Thymus (tissue), 14 donors: ENCODE measurements at places on chromosomes 13 and 19. TPM values are rescaled to one million over a fixed set of nuclear protein-coding genes. Genes with fewer than 3 reads are reported as not detected.

NEK5 gene
- total RNA-seq: 0.28 TPM

PROZ gene
- 0.05 TPM for total RNA-seq

ICAM5 gene
- total RNA-seq: 0.85 TPM

ADGRE1 gene
- total RNA-seq: 3.9 TPM

SIGLEC12 gene
- total RNA-seq: 0.99 TPM

TBXA2R gene
- total RNA-seq: 0.28 TPM

SLC8A2 gene
- 0.14 TPM for total RNA-seq

PPM1N gene
- 4.8 TPM for total RNA-seq

DNAJB1 gene
- 70.7 TPM for total RNA-seq

USPL1 gene
- 18.4 TPM for total RNA-seq

ZNF766 gene
- total RNA-seq: 11.7 TPM

- no peak for DNase-seq
Measured at GRCh38 chr19:5096536-5096935, 127.6 kb downstream of the KDM4B start.

- DNase-seq: no peak
Measured at GRCh38 chr13:98549006-98549727, 27.7 kb downstream of the STK24 start.

DNA sequence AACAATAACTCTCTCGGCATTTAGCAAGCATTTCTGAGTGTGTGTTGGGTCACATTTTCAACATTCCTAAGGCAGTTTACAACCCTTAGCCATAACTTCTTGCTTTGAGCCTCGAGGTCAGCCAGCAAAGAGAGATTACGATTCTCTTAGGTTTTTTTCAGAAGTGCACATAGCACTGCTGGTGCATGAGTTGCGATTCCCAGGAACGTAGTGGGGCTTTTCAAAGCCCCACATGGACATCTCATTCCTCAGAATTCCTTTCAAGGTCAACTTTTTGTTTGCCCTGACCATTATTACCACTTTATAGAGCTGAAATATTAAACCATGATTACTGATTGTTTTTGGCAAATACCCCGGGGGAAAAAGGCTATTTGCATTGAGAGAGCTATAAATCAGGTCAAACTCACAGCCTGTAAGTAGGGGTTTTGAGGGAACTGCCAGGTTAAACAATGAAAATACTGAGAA, 705.3 kb downstream of the GPC5 start:
- DNase-seq: no peak

GRCh38 chr13:32443111-32443510, 15.2 kb upstream of the N4BP2L1 start:
- peak; percentile 21 for DNase-seq

DNA sequence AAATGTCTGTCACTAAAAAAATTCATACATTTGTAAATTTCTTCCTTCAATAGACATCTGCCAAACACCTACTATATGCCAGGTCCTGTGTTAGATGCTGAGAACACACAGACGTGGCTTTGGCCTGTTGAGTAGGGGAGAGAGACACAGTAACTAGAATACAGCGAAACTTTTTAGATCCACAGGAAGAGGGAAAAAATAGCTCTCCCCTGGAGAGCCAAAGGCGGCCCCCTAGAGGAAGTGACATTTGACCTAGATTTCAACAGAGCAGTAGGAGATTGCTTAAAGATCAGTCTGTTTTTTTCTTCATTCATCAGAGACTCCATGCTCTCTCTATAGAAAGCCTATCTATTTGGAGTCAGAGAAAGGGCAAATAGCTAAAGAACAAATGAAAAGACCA, 11.3 kb downstream of the LCP1 start:
- DNase-seq: no peak

- no peak for DNase-seq
Measured at GRCh38 chr19:50300814-50301606, 28.2 kb downstream of the KCNC3 start.

- peak; percentile 33 for DNase-seq
Measured at GRCh38 chr13:19586904-19587634, 25.7 kb upstream of the TPTE2 start.

- no peak for DNase-seq
Measured at GRCh38 chr13:76991432-76991795, 467 bp upstream of the CLN5 start.

- peak; percentile 7 for DNase-seq
Measured at GRCh38 chr19:30006207-30006606, 64.2 kb downstream of the URI1 start.

DNA sequence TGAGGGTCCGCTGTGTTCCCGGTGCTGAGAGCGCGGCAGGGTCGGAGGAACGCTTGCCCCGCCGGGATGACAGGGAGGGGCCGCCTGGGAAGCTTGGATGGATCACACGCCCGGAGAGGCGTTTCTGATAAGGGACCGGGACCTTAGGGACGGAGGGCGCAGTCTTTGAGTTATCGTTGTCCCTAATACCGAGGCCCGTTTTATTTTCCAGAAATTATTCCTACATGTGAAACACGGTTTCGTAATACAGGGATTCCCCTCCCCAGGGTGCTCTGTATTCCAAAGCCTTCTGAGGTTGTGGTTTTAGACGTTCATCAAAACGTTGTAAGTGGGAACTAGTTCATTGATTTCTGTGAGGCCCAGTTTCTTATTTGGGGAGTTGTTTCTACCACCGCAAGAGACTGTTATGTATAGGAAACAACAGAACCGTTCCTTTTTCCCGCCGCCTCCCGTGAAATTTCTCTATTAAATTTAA, 752 bp downstream of the PDCD5 start:
- no peak for DNase-seq

DNA sequence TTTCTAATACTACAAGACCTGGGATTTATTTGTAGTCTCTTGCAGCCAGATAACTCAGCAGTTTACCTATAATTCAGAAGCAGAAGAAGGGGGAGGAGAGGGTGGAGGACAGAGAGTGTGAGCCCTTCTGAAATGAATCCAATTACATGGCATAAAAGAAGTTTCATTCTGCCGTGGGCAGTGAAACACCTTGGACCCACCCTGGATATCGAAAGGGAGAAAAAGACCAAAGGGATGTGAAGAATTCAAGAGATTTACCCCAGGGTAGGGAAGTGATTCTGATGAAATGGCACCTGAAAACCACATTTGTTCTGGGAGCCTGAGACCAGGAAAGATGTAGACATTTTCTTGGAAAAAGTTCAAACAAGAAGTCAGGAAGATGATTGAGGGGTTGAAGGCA, 140.9 kb downstream of the NDFIP2 start:
- DNase-seq: no peak

DNA sequence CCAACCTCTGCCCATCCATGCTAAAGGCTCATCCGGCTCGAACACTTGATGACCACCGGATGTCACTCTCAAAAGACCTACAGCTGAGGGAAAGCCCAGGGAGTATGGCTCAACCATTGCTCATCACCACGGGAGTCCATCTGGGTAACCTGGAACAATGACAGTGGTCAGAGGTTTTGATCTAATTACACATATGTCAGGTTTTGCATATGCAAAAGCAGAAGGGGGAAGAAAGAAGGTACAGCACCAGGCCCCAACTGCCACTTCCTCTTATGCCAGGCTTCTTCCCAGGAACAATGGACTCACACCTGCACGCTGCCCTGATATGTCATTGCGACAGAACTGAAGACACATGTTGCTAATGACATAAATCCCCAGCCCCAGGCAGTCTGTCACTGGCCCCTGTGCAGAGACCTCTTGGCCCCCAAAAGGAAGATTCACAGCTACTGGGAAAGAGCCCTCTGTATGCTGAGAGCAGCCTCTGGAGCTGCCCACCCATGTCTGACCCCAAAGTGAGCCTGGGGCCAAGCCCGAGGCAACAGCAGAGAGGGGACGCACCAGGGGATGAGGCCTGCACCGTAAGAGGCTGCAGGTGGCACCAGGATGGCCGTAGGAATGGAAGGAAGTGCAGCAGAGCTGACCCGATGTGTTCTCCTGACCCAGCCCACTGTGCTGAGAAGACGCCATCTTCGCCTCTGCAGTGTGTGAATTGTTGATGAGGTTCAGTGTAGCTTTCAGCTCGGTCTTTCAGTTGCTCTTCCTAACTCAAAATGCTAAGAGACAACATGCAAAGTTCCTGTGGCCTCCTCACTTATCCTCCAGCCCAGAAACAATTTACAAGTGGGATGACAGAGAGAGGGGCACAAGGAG, 26.3 kb downstream of the EPS15L1 start:
- no peak for DNase-seq

DNA sequence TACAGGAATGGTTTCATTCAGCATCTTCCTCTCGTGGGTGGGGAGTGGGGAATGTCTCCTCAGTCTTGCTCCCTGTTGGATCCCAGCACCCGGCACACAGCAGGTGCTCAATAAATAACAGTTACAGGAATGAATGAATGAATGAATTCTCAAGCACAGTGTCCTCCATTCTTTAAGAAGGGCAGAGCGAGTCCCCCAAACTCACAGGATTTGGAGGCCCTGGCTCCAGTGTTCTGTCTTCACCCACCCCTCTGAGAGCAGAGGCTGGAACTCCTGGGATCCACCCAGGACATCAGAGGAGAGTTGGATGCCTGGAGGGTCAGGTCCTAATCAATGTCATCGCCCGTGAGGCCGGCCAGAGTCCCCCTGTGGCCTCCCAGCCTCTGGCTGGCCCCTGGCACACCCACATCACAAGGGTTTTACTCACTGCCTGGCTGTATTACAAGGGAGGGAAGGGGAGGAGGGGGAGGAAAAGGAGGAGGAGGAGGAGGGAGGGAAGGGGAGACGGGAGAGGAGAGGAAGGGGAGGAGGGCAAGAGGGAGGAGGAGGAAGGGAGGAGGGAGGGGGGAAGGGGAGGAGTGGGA, 8.7 kb upstream of the CREB3L3 start:
- DNase-seq: no peak

GRCh38 chr13:25378528-25378927, 6.8 kb downstream of the ATP8A2 start:
- DNase-seq: no peak

DNA sequence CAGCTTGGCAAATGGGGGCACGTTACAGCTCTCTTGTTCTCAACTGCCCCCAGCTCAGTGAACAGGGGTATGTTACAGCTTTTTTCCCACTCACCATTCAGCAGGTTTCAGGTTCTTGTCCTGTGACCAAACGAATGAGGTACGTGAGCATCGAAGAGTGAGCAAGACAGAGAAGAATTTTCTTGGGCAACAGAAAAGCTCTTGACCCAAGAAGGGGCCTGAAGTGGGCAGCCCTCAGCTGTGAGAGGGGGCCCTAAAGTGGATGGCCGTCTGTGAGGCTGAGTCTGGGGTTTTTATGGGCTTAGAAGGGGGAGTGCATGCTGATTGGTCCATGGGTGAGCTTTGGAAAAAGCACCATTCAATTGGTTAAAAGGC, 21.4 kb downstream of the CCDC70 start:
- DNase-seq: no peak

- DNase-seq: no peak
Measured at GRCh38 chr19:14560776-14561108, 11.1 kb downstream of the NDUFB7 start.

DNA sequence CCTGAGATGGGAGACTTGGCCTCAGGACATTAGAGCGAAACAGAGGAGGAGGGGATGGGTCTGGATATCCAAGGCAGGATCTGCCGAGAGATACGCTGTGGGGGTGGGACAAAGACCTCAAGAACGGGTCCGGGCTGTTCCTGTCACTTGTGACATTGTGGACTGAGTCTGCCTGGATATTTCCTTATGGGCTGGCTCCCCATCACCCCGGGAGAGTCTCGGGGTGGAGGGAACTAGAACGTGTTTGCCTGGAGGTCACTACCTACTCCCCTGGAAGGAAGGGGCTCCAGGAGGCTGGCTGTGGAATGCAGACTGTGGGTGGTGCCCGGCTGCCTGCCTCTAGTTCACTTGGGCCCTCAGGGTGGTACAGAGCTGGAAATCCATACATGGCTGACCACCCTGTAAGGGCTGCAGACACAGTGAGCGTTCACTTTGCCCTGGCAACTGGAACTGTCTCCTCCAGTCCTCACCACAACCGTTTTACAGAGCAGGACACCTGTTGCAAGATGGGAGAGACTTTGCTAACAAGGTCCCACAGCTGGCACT, 26.4 kb downstream of the DNM2 start:
- no peak for DNase-seq

GRCh38 chr19:40323705-40324104, 24.5 kb downstream of the C19orf47 start:
- no peak for DNase-seq

DNA sequence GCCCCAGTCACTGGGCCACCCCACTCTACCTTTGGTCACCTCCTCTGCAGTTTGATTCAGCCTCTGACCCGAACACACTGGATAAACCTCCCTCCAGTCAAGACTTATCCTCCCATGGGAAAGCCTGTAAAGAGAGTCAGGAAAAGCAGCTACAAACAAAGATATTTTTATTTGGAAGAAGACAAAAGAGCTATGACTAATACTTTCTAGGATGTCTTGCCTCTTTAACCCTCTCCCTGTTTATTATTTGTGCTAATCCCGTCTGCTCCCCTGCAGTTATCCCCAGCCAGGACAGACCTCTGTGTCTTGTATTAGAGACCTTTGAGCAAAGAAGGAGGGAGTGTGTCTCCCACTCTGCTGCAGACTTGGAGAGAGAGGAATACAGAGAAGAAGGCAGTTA, 178.3 kb downstream of the EFNB2 start:
- no peak for DNase-seq

GRCh38 chr13:106213028-106213757, 322.3 kb downstream of the EFNB2 start:
- DNase-seq: no peak

DNA sequence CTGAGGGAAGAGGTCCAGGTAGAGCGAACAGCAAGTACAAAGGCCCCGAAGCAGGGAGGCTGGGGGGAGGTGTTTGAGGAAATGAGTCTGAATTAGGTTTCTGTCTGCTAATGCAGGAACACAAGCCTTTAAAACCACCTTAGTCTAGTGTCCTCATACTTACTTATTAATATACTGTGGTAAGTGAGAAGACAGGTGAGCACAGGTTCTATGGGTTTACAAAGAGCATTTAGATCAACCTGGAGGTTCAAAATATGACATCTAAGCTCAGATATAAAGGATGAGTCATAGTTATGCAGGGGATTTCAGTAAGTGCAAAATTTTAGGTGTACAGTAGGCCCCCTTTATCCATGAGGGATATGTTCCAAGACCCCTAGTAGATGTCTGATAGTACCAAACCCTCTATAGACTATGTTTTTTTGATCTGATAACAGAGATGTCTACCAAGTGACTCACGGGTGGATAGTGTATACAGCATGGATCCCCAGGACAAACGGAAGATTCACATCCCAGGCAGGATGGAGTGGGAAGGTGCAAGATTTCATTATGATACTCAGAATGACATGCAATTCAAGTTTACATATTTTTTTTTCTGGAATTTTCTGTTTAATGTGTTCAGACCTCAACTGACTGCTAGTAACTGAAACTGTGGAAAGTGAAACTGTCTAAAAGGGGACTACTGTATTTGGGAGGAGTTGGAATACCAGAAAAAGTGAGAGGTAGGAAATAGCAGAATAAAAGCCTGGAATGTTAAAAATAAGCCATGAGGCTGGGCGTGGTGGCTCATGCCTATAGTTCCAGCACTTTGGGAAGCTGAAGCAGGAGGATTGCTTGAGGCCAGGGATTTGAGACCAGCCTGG, 18.2 kb upstream of the MED4 start:
- DNase-seq: no peak

GRCh38 chr19:4157164-4157563, 3.7 kb downstream of the CREB3L3 start:
- no peak for DNase-seq
